ENCODE measurements at places on chromosomes 1 and 21.

- DNase-seq: no peak
Observed at GRCh38 chr1:47302472-47302871, 11.5 kb downstream of the STIL start.

DNA sequence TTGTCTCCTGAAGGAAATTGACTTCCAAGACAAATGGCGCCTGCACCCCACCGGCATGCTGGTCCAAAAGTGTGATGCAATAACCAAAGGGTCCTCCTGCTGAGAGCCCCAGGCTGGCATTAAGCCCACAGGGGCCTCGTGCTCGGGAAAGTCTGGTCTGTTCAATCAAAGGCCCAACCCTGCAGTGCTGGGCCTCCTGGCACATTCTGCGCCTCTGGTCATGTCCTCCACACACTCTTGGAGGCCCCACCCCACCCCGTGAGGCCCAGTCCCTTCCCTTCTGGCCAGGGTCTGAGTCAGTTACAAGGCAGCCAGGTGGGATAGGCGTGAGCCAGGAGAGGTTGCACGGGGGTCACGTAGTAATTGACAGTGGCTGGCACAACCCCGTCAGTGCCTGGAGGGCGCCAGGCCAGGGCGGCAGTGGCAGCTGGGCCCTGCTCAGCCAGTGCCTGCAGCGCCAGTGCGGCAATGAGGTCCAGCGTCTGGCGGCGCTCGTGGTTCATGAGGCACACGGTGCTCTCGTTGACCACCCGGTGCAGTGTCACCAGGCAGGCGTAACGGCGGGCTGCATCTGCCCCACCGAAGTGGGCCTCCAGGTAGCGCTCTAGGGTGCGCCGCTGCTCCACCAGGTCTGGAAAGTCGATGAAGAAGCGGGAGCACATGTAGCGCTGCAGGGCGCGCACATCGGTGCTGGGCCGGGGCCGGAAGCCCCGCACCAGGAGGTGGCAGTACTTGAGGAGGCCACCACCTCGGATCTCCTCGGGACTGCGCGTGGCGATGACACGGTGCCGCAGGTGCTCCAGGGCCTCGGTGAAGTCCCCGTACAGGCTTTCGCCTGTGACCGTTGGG, 6.8 kb downstream of the TENT5B start:
- DNase-seq: no peak

GRCh38 chr1:105027838-105028471, 1278.3 kb downstream of the AMY1C start:
- DNase-seq: no peak

DNA sequence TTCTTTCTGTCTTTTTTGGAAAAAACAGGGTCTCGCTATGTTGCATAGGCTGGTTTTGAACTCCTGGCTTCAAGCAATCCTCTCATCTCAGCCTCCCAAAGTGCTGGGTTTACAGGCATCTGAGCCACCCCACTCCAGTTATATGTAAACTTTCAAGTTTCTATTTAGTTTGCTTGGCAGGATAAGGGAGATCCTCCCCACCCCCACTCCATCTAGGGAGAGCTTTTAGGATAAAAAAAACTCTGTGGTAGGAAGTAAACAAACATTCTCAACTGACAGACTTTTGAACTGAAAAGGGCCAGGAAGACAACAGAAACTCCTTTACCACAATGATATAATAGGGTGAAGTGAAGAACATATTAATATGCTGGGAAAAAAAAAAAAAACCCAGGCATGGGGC, 41.0 kb upstream of the ZNF326 start:
- DNase-seq: no peak

DNA sequence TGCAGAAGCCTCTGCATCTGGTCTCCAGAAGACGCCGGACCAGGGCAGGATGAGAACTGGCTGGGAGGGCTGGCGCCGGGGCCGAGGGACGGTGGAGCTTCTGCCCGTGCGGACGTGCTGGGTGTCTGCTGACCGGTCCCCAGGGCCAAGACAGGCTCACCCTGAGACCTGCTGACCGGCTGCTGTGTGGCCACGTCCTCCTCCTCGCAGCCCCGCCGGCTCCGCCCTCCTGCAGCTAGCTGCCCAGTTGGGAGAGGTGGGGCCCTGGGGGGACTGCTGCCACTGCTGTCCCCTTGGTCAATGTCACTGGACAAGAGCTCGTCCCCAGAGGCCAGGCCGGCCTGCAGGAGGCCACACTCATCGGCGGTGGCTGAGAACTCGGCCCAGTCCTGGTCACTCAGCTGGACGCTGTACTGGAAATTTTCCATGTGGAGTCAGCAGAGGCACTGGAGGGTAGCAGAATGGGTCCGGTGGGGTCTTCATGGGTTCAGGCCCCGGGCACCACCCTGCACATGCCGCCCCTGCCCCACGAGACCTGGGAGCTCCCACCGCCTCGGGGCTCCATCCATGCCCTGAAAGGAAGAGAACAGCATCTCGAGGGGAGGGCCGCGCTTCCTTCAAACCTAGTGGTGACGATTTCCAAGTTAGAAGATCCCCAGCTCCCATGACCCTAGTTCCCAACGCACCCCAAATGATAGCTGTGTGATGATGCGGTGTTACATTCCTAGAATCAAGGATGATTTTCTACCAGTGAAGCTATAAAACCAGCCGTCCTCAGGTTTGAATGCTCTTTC, 1.1 kb downstream of the PERM1 start:
- no peak for DNase-seq

Data from immature natural killer cell (primary cell).